Heart left ventricle (tissue), 16 donors: ENCODE measurements at places on chromosomes 3 and 15.
A peak's percentile ranks its signal among the peaks of the same experiment; 100 is the strongest.

GRCh38 chr3:9786825-9787669, 5.2 kb downstream of the TADA3 start:
- no peak for DNase-seq

GRCh38 chr3:27213450-27213849, 155.7 kb downstream of the NEK10 start:
- no peak for DNase-seq

DNA sequence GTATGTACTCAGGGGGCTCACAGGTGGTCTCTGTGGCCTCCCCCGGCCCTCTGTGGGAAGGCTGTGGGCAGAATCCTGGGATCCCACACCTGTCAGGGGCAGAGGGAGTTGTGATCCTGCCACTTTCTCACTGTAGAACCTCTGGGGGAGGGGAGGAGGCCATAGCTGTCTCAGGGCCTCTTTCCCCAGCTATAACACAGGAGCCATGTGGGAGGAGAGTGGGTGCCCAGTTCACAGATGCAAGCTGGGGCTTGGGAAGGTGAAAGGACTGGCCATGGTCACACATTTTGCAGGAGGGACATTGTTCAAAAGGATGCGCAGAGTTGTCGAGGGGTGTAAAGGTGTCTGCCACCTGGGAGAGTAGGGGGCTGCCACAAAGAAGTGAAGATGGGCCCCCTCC, 11.7 kb downstream of the MAPKAPK3 start:
- DNase-seq = no peak

DNA sequence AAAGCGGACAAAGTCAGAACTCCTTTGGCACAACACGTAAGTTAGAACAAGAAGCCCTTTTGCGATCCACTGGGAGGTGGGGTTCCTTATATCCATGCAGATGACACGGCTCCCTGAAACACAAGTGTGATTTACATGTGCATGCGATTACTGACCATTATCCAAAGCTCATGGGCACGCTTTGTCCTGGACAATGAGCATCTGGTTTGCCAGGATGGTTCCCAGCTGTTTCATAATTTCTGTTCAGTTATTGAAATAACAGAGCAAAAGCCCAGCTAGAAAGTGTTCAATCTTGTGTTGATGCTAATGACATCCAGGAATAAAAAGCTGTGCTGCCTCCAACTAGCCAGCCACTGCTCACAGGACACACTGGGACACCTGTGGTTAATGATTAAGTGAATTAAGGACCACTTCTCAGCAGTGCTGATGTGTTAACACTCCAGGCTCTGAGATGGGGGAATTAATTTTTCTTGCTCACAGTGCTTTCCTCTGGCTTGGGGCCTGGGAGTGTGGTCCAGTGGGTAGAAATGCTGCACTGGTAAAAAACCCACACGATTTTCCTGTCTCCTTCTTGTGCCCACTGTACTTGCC, 123.1 kb upstream of the SLC2A2 start:
- DNase-seq = no peak

- no peak for DNase-seq
Measured at GRCh38 chr3:45095916-45096526, 50.2 kb downstream of the CDCP1 start.

GRCh38 chr3:122948408-122948807, 79.2 kb downstream of the SEMA5B start:
- no peak for DNase-seq

DNA sequence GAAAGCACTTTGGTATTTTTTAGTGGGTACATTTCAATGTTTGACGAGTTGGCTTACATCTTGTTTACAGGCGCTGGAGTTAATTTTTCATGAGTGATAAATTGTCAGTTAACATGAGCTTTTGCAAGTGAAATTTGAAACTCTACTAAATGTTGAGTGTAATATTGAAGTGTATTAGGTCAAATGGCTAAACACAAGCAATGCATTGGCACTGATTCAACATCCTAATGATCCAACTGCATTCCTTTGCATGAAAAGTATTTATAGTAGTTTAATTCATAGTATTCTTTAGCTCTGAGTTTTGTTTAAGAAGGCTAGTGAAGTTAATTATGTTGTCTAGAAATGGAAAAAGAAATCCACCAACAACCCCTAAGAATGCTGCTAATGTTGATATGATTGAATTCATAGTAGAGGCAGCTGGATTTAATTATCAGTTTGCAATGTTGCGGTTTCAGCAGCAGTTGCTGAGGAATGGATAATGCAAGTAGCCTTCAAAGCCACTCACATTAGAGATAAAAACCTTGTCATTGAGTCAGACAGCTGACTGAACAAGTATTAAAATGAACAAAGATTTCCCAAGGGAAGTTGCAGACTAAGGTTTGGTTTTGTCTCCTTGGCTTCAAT, 245.6 kb upstream of the GOLIM4 start:
- DNase-seq = no peak

DNA sequence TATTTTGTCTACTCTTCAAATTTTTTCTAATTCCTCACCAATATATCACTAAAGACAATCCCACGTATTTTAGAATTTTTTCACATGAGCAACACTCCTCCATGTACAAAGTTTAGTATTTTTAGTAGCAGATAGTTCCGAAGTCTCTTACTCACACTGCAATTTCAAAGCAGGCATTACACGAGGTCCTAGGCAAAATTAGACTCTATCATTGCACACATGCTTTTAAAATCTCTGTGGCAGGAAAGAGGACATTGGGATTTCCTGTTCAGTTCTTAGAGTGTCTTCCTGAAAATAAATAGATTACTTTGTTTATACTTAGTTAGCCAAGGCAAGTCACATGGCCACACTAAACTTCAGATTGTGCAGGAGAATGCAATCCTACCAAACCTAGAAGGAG, 847.7 kb downstream of the ROBO2 start:
- DNase-seq = no peak

DNA sequence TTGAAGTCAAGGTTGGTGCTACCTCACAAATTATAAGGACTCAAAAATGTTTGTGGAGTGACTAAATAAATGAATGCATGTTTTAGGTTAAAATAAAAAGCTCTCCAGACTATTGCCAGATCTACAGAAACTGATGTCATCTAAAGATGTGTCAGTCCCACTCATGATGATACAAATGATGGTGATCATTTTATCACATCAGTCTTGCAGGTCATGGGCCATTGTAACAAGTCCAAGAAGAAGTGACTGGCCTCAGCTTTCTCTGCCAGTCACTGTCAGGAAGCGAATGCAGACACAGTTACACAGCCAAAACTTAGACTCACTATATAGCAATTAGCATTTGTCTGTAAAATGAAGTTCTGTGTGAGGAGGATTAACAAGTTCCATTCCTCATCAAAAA, 18.5 kb downstream of the ATP8B4 start:
- DNase-seq = no peak

GRCh38 chr3:63613561-63613960, 38.9 kb upstream of the SNTN start:
- no peak for DNase-seq

- no peak for DNase-seq
Measured at GRCh38 chr3:34056181-34056910, 257.9 kb downstream of the PDCD6IP start.

- peak; percentile 64 for DNase-seq
Measured at GRCh38 chr3:52456169-52456799, 880 bp downstream of the NISCH start.

- DNase-seq = no peak
Measured at GRCh38 chr3:30455840-30456239, 150.6 kb upstream of the TGFBR2 start.
